ENCODE measurements at places on chromosomes 2 and 18.

GRCh38 chr2:44974064-44974715 lies 32.7 kb downstream of the SIX3 start:
- peak; percentile 59 for DNase-seq

DNA sequence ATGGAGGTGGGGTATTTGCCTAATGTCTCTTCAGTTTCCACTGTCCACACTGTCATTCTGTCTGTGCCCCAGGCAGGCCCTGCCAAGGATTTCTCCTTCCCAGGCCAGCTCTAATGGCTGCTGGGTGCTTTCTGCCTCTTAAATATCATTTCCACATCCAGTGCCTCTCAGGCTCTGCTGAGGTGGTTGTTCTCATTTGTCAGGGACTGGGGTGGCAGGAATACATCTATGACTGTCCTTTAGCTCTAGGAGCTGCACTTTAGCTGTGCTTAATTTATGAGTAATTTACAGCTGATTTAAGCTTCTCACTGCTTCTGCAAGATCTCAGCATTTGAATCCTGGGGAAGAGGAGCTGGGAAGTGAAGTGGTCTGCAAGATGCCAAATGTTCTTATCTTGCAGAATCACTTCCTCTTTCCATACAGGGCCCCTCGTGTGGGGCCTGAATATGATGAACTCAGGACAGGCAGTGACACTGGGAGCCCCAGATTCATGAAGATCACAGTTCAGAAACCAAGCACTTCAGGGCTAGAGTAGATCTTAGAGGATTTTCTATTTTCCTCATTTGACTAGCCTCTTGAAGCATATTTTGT lies 150.2 kb downstream of the FSHR start:
- DNase-seq: no peak

DNA sequence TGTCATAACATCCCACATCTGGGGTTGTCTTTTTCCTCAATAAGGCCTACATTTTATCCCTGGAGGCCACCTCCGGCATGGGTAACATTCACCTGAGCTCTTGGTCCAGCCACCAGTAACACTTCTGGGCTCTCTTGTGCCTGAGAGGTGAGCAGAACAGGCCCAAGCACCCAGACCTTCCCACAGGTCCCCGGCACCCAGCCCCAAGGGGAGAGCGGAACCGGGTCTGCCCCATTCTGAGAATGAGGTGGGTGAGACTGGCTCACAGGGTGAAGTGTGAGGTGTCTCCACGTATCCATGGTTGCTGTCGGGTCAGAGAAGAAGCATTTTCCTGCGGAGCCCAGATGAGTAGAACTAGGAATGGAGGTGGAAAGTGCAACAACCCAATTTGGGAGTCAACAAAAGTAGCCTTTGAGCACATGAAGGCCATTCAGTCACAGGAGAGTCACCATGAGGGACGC lies 496.7 kb upstream of the MYT1L start:
- no peak for DNase-seq

DNA sequence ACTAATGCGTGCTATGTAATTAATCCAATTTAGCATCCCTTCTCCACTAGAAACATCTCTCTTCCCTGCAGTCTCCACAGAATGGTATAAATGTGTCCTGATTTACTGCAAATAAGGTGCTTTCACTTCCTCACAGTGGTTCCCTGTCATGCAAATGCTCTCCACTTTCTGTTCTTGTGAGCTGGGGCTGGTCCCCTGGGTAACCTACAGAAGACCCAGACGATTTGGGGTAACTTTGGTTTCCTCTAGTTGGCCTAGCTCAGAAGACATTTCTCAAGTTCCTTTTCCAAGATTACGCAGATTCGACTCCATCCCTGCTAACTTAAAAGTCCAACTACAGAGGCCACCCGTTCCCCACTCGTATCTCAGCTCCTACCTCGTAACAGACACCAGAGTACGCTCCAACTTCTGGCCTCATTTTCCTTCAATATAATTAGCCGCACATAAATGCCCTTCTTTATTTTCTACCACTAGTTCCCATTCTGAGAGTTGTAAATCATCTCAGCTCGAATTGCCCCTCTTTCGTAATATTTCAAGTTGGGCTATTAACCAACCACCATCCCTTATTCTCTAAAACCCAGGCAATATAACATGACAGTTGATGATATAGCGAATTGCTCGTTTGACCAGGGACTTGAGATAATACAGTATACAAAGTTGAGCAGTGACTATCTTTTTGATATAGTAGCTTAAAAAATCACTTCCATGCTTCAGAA lies 28.8 kb upstream of the NEDD4L start:
- no peak for DNase-seq

DNA sequence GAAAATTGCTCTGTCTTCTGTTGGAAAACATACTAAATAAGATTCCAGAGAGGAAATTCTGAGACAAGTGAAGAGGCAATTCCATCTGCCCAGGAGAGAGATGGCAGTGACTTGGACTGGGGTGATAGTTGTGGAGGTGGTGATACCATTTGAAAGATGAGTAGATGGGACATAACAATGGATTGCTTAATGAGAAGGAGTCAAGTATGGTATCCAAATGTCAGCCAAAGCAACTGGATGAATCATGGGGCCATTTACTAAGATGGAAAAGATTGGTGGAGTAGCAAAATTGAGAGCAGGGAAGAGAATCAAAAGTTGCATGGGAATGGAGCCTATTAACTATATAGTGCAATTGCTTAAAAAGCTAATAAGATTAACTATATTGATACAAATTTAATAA lies 222.1 kb downstream of the ETAA1 start:
- no peak for DNase-seq

- DNase-seq: no peak
Observed at GRCh38 chr2:201276511-201276910, 16.2 kb downstream of the CASP8 start.

DNA sequence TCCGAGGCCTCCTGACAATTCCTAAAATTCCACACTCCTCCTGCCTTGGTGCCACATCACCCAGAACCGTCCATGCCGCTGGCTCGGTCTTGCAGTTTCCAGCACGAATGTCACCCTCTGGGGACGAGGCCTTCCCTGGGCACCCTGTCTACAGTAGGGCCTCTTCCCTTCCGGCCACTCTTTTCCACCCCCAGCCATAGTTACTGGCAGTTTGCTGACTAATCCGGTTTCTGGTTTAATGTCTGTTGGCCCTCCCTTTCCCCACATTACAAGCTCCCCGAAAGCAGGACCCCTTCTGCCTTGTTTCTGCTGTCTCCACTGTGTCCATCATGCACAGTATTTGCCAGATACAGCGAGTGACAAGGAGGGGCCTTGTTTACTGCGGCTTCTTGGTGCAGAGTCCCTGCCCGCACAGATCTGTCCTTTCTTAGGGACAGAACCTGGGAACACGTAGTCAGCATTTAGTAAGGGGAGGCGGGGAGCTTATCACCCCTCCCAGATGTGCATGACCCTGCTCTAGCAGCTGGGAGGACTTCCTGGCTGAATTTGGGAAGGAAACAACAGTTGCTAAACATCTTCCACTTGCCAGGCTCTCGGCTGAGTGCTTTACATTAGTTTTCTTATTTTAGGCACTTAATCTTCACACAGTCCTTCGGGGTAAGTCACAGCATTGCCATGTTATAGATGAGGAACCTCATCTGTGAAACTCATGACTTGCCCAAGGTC lies 23.6 kb upstream of the CATIP start:
- DNase-seq: no peak

GRCh38 chr18:44945888-44946401 lies 265.3 kb downstream of the SETBP1 start:
- no peak for DNase-seq

DNA sequence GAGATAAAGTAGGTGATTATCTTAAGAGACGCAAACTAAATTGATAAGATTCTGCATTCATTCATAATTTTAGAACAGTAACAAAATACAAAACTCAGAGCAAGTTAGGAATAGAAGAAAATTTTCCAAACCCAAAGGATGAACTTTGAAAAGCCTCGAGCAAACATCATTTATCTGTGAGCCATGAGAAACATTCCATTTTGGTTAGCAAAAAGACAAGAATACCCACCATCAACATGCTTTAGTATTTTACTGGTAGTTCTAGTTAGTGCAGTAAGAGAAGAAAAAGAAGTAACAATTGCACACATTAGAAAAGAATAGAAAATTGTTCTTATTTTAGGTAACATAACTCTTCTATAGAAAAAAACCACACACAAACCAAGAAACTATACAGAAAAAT lies 291.3 kb upstream of the TCF4 start:
- no peak for DNase-seq

GRCh38 chr2:84481702-84482101 lies 22.6 kb upstream of the SUCLG1 start:
- DNase-seq: no peak

DNA sequence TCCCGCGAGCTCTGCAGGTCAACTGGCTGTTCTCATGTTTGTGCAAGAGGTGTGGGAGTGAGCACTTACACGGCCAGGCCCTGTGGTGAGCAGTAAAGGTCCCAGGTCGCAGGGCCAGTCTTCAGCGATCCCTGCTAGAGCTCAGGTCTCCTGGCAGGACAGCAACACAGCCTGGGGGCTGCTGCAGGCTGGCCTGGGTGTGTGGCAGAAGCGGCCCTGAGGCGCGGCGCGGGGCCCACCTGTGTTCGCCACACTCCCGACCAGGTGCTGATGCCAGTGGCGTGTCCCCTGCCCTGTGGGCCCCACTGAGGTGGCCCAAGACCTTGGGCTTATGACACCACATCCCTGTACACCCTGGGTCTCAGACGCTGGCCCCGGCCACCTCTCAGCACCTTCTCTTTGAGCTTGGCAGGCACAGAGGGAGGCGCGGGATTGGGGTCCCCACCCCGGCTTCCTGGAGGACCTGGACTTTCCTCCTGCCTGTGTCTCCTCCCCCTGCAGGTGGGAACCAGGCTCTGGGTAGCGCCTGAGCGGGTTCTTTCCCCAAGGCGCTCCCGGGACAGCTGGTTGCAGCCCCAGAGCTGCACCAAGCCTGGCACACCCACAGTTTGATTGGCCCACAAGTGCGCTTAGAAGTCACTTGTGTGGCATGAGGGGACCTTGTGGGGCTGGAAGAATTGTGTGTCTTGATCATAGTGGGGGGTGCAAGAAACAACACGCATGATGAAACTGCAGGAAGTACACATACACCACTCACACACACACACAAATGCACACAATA lies 59.2 kb downstream of the TWIST2 start:
- no peak for DNase-seq

GRCh38 chr2:68088940-68089339 lies 26.1 kb upstream of the C1D start:
- DNase-seq: no peak

DNA sequence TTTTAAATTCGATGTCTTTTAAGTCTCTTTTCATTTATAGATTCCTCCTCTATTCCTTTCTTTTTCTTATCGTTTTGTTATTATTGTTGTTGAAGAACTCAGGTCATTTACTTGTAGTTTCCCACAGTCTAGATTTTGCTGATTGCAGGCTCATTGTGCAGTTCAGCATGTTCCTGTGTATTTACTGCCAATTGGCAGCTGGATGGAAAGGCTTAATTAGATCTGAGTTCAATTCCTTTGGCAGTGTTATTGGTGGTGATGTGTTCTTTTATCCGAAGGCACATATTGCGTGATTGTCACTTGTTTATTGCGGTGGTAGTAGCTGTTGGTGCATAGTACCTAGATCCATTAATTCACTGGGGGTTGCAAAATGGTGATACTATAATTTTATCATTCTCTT lies 180.7 kb downstream of the BABAM2 start:
- DNase-seq: no peak

DNA sequence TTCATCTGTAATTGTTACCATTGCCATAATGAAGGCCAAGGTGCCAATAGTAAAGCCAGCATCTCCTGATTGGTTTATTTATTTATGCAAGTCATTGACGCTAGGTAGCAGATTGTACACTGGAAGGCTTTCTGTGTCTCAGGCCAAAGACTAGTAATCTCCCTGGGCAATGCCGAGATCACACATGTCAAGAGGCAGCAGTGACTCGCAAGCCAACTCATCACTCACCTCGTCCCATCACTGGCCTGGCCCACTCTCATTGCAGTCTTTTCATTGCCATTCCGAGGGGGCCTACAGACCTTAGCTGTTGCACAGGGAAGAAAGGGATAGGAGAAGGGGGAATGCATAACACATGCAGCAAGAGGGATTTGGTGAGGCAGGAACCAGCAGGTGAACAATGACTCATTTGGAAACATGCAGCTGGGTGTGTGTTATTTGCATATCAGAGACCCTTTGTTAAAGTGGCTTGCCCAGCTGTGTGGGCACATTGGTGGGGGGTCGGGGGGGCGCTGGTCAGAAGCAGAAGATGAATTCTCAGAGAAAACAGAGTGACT lies 448.7 kb upstream of the HNRNPA3 start:
- no peak for DNase-seq

DNA sequence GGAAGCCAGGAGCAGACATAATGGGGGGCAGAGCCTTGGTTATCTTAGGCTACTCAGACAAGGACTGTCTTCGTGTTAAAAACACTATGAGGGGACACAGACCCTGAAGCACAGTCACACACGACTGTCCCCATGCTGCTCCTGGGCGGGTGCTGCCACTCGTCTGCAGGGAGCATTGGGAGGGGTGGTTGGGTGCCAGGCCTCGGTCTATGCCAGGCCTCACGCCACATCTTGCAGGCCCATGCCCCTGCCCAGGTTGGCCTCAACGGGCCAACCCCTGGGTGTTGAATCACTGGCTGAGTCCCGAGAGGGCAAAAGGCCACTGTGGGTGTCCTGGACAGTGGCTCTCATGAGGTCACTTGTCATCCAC lies 97.9 kb downstream of the USP40 start:
- DNase-seq: no peak

GRCh38 chr2:105744091-105744908 lies 412 bp upstream of the NCK2 start:
- no peak for DNase-seq

- no peak for DNase-seq
Observed at GRCh38 chr2:167749660-167750059, 497.7 kb downstream of the STK39 start.

DNA sequence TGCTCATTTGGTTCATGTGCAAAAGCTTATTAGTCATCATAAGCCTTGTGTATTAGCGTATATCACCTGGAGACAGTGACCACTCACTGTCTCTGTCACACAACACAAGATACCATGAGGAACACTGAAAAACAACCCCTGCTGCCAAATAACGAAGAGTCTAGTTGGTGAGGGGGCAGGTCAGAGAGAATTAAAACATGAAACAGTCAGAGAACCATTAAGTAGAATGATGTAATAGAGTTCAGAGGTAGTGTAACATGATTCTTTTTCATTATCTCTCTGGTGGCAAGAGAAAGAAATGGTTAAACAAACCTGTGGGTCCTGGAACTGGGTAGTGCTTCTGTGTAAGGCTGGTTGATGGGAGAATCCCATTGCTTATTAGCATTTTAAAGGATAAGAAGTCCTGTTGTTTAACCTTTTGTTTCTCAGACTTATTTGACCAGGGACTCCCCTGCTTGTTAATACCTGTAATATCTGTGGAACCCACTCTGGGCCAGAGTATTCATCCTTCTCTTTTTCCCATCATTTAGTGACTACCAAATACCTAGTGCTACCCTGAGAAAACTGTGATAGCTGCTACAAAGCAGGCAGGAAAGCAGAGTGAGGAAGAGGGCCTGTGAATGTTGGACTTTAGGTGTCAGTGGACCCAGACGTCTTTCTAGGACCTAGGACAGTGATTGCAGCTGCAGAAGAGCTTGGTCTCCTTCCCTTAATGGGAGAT lies 38.0 kb downstream of the PTRHD1 start:
- DNase-seq: no peak

Data from DMS 273 treated with DMSO at 0.1 percent for 48 hours (cell line).